Tibial nerve (tissue), 4 donors: ENCODE measurements at places on chromosomes 1 and 21. TPM values are rescaled to one million over a fixed set of nuclear protein-coding genes. Genes with fewer than 3 reads are reported as not detected.

DNA sequence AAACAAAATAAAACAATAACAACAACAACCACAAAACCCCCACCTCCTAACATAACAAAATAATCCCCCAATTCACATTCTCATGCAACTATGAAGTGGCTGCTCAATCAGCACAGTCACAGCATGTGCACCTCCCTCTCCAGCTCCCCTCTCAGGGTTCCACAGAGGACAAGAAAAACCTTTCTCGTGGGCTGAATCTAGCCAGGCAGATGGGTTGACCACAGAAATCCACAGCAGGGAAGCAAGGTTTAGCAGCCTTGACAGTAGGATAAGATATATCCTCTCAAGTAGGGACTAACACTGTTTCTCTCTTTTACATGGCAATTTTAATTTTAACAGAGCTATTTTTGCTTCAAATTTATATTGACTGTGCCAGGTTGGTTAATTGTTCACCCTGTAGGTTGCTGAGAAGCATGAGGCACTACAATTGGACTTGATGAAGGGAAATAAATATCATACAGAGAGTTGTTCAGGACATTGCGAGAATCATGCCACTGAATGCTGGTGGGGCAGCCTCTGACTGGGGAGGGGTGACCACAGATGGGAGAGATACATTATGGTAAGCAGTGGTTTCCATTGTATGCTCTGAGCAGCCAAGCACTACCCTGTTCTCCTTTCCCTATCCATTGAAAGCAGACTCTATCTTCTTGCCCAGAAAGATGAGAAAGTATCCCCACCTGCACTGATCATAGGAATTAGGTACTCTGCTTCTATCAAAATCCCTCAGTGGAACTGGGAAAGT lies 535.1 kb downstream of the DPYD start:
- DNase-seq, result no peak

Gene ZBTB37
- 17.0 TPM for total RNA-seq

Gene NID1
- total RNA-seq, result 224 TPM

- no peak for DNase-seq
Observed at GRCh38 chr1:50516056-50516455, 92.8 kb upstream of the DMRTA2 start.

Gene SYT2
- not detected for total RNA-seq

DNA sequence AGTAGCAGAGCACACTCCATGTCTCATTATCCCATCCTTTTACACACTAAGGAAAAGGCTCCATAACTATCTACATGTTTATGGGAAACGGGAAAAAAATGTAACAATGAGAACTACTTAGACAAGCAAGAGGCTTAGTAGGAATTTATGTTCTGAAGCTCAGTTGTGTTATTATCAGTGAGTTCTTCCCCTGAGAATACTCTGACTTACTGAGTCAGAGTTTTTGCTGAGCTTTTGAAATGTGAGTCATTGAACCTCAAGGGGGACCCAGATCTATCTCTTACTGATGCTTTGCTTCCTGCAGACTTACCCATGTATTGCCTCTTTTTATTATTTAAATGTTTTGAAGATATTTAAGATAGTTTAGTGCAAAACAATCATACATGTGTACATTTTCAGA lies 20.1 kb downstream of the CFHR5 start:
- DNase-seq, result no peak

DNA sequence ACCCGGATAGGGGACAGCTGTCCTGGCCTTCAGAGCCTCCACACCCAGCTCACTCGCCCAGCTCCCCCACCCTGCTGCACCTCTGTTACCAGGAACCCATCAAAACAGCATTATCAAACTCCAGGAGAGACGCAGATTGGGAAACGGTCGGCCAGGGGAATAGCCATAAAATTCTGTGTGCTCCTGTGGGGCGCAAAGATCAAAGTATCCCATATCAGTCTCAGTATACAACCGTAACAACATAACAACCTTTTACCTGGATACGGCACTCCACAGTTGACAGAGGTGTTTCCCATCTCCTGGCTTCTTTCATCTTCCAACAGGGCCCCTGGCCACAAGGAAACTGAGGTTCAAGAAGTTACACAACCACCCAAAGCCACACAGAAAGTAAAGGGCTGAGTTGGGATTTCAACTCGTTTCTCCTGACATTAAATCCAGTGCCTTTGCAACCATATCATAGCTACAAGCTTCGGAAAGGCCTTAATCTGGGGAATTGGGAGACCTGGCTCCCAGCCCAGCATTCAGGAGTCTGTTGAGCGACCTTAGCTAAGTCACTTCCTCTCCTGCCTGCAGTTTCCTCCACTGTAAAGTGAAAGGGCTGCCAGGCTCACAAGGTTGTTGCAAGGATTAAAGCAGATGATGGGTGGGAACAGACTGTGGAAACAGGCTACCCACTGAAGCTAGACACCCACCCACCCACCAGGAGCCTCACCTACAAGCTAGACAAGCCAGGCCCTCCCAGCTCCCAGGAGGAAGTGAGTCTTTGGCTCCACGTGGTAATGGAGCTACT lies 8.1 kb upstream of the EPHB2 start:
- no peak for DNase-seq

- DNase-seq, result peak; percentile 15
Observed at GRCh38 chr1:154497026-154497806, 4.8 kb upstream of the TDRD10 start.

- DNase-seq, result no peak
Observed at GRCh38 chr1:68183895-68184294, 48.4 kb downstream of the WLS start.

DNA sequence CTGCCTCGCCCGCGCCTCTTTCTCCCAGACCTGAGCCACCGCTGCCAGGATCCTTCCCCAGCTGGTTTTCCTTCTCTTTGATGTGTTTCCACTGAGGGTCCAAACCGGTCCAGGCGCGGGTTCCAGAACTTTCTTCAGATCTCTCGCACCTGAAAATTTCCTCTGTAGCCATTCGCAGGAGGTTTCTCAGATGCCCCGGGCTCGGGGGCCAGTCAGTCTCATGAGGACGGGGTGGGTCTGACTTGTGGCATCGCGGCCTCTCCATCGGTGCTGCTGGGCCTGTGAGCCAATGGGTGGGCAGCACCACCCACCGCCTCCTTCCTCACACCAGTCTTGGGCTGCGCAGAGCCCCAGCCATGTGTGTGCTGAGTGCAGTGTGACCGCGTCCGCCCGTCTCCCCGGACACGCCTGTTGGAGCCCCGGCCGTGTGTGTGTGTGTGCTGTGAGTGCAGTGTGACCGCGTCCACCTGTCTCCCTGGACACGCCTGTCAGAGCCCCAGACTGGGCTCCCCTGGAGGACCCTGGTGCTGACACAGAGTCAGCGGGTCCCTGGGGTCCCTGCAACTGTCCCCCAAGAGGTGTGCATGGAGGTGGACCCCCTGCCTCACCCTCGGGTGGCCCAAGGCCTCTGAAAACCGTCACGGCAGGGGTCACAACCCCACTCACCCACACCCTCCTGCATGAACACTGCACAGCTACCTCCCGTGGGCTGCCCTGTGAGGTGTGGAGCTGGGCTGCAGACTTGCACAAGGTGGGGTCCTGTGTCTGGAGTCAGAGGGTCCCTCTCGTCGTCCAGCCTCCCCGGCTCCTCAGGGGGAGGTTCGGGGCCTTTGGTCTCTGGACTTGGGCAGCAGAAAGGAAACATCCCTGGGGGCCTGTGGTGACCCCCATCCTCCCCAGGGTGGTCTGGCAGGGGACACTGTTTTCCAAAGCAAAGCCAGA lies 20.2 kb downstream of the COL18A1 start:
- no peak for DNase-seq

DNA sequence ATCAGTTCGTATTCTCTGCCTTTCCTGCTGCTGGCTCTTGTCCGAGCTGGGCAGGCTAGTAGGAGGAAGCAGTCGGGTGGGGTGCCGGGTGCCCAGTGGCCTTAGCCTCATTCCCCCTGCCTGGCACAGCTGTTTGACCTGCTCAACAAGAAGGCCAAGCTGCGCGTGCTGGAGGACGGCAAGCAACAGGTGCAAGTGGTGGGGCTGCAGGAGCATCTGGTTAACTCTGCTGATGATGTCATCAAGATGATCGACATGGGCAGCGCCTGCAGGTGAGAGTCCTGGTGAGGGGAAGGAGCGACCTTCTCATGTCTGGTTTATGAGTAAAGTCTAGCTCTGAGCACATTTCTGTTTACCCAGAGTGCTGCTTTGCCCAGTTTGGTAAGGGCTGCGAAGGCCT lies 16.3 kb upstream of the RPS8 start:
- DNase-seq, result no peak
